Foreskin fibroblast (primary cell): ENCODE measurements at places on chromosomes 12 and 14.

DNA sequence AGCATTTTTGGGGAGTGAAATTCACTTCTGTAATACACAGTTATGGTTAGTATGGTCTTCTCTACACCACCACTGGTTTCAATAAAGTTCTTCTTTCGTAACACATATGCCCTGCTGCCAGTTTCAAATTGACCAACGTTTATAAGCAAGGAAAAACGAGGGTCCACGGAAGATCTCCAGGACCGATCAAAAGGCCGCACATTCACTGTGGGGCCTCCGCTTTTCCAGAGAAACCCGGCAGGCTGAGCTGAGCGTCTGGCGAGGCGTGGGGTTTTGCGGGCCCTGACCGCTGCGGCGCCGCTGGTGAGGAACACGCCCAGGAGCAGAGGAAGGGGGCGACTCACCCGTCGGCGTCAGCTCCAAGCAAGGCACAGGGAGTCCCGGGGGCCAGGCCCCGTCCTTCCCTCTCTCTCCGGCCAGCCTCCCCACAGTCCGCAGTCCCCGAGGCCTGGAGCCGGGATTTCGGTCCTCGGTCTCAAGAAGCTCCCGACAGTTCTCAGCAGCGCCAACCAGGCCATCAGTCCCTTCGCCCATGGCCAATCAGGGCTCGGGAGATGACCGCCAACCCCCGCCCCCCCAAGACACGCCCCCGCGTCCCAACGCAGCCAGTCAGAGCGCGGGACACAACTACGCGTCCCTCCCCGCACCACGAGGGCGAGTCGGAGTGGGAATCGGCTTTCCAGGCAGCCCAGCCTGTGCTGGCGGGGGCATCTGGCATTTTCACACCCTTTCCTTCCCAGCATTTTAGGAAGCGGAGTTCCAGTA lies at the start of gene MTERF2:
TSS of gene MTERF2 (minus strand) at position 522 of the 765 bp plus-strand sequence. CDS start 8,432 bp downstream, outside the sequence.
- peak; percentile 98 for DNase-seq

DNA sequence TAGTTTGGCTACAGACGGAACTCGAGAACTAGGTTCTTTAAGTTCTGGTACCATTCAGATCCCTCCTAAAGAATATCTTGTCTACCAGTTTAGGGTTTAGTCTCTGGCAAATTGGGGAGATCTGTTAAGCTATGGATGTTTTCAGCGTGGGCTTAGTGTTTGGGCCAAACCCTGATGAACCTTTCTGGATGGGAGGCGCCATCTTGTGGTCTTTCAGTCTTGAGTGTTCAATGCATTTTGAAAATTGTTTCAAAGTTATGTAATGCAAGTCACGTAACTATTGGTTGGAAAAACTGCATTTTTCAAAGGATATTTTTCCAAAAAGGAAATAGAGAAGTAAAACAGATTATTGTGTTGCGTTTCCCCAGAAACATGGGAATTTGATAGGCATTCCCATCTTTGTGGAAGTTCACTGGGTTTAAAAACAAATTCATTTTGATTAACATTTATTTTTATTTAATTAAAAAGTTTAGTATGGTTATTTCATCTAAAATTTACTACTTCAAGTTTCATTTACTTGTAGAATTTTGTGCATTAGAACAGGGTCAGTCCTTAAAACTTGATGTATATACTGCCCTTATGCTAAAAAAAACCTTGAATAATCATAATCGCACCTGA lies 169.0 kb downstream of the PRIMA1 start:
- peak; percentile 15 for DNase-seq

DNA sequence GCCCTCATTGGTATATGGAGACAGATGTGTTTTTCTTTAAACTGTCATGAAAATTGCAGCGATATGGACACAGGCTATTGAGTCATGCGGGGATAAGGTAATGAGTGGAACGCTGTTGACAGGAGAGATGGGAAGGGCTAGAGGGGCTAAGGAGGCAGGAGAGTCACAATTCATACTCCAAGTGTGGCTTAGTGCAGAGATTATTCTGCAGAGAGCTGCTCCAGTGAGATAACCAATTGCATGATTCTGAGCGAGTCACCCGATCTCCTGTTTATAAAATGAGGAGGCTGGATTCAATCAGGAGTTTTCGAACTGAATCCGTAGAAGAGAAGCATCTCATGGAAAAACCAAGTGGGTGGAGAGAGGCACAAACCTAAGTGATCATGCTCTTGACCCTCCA lies 106.4 kb upstream of the PLEKHG7 start:
- peak; percentile 60 for DNase-seq

GRCh38 chr12:80277732-80278131 lies 166.3 kb upstream of the PTPRQ start:
- no peak for DNase-seq

- peak; percentile 97 for DNase-seq
Observed at GRCh38 chr12:47377414-47378221, 297.9 kb upstream of the AMIGO2 start.

DNA sequence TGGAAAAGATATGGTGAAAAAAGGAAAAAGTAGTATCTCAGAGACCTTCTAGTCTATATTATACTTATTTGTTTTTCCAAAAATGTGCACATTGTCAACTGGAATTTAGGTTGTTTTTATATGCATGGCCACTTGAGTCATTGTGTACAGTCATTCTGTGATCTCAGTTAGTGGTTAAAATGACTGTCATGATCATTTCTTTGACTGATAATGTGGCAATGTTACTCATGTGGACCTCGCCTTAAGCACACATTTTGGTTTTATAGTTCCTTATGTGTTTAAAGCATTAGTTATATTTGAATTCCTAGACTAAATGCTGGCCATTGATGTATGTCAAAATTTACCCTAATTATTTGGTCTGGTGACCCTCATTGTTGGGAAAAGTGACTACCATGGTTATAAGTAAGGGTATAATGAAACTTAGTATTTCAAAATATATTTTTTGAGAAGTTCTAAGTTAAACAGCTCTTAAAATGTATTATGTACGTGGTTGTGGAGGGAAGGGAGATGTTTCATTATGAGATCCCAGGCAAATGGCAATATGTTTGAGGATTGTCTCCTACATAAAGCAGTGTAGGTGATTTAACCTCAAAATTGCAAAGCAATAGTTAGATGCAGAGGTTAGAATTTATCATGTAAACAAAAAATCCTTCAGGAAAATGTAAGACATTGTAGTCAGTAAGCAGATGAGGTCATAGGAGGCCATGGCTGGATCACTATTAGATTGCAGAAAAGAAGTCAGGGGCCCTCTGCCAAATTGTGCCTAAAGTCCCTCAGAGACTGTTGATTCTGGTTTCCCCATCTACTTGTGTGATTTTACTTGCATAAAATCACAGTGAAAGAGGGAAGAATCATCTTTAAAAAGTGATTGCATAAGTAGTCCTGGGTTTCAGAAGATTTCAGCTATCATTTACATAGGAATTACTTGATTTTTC lies 17.5 kb downstream of the PNMA1 start:
- peak; percentile 79 for DNase-seq

GRCh38 chr12:108325018-108325358 lies 14.1 kb downstream of the CMKLR1 start:
- no peak for DNase-seq

- no peak for DNase-seq
Observed at GRCh38 chr14:76326918-76327689, 48.8 kb upstream of the ESRRB start.

DNA sequence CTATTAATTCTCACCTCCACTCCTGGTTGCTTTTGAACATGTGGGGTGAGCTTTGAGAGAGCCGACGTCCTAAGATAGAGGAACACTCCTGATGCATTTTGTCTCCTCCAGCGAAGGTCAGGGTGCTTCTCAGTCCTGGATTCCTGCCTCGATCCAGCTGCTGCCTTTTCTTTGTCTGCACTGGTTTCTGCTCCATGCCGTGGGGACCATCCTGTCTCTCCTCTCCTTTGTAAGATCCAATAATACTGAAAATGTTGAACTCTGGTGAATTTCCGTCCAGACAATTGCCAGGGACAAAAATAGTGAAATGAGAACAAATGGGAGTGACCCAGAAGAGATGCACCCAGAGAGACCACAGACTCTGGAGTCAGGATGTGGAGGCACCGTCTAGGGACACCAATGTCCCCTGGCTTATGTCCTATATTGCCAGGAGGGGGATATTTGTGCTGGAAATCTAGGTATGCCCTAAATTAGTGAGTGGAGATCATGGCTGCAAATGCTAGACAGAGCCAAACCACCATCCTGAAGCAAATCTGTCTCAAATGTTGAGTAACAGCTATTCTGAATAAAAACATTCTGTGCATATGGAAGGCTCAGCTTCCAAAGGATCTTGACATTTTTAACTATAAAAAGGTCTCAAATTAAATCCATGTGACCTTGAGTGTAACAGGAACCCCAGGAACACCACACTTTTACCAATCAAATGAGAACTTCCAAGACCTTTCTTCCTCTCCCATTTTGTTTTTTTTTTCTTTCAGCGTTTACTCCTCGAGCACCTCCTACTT lies 170.9 kb downstream of the PPM1H start:
- DNase-seq: peak; percentile 73

DNA sequence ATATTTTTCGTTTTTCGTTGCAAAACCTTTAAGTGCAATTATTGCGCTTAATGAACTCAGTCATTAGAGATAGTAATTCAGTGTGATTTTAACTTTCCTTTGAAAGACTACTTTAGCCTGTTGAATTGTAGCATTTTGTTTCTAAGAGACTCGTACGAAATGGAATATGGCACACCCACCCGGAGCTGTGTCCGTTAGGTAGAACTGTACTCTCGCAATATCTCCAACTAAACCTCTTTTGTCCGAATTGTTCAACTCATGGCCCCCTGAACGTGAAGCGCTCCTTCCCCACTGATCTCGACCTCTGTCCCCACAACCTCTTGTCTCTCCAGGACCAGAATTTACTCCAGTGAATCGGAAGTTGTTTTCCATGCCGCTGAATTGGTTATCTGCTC lies 800 bp downstream of the PCNX4 start:
- peak; percentile 49 for DNase-seq

DNA sequence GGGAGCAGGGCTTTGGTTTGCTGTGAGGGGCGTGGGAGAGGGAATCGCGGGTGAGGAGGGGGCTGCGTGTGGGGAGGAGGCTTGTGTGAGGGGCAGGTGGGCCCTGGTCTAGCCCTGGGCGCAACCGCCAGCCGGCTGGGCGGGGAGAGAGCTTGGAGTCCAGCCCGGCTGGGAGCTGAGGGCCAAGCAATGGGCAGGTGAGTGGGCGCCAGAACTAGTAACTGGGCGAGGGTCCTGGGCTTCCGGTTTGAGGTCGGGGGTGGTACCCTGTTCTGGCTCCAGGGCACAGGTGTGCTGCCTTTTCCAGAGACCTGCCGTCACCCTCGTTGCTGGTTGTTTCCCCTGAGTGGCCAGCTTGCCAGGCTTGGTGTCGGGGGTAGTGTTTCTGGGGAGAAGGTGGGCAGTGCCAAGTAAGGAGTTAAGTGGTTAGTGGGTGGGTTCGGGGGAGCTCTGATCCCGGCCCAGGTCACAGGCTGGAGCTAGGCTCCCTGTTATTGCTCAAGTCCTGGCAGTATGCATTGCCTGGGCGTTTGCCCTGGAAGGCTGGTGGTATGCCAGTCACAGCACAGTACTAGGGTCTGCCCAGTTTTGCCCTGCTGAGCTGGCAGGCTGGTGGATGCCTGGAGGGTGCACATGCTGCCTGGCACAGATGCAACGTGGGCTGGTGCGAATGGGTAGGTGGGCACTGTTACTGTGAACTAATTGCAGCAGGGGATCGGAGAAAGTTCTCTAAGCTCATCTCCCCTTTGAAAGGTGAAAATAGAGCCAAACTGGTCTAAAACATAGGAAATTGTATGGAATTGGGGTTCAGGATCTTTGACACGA lies 683 bp downstream of the CIPC start:
- no peak for DNase-seq

GRCh38 chr14:92441751-92442504 lies 71.7 kb upstream of the RIN3 start:
- DNase-seq: no peak

- DNase-seq: peak; percentile 37
Observed at GRCh38 chr14:59360923-59361794, 104.0 kb downstream of the GPR135 start.

DNA sequence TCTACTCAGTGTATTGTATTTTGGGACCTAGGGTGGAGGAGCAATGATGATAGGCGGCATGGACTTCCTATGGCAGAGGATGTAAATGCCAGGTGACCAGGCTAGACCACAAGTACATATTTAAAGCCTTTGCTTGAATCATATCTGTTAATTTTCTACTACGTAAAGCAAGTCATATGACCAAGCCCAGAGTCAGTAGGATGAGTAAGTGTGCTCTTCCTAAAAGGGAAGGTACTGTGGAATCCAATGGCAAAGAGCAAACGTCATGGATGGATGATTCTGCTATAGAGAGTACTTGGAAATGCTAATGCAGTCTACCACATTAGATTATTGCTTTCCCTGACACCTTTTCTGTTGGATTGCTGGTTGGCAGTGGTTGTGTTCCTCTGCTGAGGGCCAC lies 16.8 kb downstream of the GPATCH2L start:
- no peak for DNase-seq

GRCh38 chr14:80354860-80355581 lies 143.7 kb upstream of the DIO2 start:
- no peak for DNase-seq

DNA sequence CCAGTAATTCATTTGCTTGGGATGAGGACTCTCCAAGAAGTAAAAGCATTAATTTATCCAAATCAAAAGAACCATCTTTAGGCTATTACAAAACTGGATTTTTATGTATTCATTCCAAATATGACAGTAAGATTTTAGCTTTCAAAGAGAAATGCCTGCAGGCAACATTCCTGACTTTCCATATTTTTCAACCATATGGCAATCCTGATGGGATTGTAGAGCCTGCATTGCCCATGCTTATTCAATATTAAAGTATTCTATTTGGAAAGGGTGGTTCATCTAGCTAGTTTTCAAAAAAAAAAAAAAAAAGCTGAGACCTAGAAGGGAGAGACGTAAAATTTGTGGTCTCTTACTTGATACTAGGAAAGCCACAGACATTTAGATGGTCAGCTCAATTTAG lies 1253.7 kb downstream of the LRFN5 start:
- DNase-seq: no peak

DNA sequence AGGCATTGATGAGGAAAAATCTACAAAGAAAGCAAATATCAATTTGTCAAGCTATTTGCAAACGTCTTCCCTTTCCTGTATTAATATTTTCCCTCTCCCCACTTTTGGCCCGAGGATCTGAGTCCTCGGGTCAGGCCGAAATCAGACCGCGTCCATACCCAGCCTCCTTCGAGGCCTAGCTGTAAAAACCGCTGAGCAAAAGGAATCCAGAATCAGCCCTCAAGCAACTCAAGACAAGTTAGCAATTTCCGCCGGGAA lies 353 bp upstream of the MAPK1IP1L start:
- DNase-seq: no peak
